ENCODE measurements at places on chromosomes 2 and 18. TPM values are rescaled to one million over a fixed set of nuclear protein-coding genes. Genes with fewer than 3 reads are reported as not detected.

- no peak for DNase-seq
These were observed 666.4 kb upstream of the ZEB2 start for GRCh38 chr2:145186303-145186702.

GRCh38 chr2:157725846-157726245 is 97.2 kb upstream of the ACVR1C start:
- no peak for DNase-seq

RESP18 gene
- polyA plus RNA-seq, result not detected

DNA sequence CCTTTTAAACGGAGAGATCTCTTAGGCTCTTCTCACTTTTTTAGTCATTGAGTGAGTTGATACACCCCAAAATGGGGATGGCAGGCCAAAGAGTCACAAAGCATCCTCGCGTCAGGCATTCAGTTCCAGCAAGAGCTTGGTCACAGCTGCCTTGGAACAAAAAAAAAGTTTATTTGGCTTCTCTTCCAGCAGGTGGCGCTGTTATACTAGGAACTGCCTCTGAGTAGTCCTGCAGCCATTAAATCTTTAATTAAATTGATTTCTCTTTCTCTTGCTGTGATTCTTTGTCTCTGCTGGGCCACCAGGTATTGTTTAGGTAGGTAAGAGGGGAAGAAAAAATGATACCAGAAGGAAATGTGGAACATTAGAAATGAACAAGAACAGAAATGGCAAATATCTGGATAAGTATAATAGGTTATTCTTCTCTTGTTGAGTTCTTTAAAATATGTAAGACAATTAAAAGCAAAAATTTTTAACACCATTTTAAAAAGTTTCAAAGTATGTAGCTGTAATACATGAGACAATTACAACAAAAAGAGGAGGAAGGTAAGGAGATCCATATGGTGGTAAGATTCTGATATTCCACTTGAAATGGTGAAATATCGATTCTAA is 175.1 kb downstream of the GALNT1 start:
- DNase-seq, result peak; percentile 16

TWIST2 gene
- 8.7 TPM for polyA plus RNA-seq

- no peak for DNase-seq
These were observed 18.2 kb downstream of the BIN1 start for GRCh38 chr2:127088706-127089105.

GRCh38 chr2:227038550-227039189 is 125.3 kb downstream of the COL4A4 start:
- DNase-seq, result no peak

ALPG gene
- polyA plus RNA-seq, result 0.07 TPM

GRCh38 chr2:240605867-240606743 is 19.2 kb upstream of the GPR35 start:
- DNase-seq, result no peak

HNRNPLL gene
- 39.3 TPM for polyA plus RNA-seq

TUBA3E gene
- polyA plus RNA-seq, result not detected

ARHGAP25 gene
- 0.52 TPM for polyA plus RNA-seq

- no peak for DNase-seq
These were observed 256.1 kb upstream of the SIX2 start for GRCh38 chr2:45265336-45265735.

DNA sequence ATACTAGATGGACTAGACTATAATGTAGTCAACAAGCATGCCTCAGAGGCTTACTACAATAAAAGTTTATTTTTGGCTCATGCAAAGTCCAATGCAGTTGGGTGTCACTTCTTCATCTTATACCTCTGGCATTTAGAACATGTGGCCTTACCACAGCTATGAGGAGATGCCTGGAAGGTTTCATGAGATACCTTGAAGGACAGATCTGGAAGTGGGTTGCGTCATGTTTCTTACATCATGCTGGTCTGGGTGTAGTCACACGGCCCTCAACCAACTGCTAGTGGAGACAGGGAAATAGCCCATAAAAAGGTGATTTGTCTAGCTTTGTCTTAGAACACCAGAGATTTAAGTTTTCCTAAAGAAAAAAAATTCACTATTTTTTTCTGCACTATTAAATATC is 91.7 kb upstream of the MMADHC start:
- peak; percentile 22 for DNase-seq

CHST9 gene
- not detected for polyA plus RNA-seq

GRCh38 chr2:46802665-46803546 is 112.7 kb downstream of the MCFD2 start:
- DNase-seq, result no peak

RND3 gene
- 56.8 TPM for polyA plus RNA-seq

- peak; percentile 10 for DNase-seq
These were observed 213.3 kb downstream of the ACKR3 start for GRCh38 chr2:236782938-236783337.

C2orf78 gene
- polyA plus RNA-seq, result not detected

- DNase-seq, result no peak
These were observed 547.2 kb downstream of the ZNF804A start for GRCh38 chr2:185145316-185146121.

DNA sequence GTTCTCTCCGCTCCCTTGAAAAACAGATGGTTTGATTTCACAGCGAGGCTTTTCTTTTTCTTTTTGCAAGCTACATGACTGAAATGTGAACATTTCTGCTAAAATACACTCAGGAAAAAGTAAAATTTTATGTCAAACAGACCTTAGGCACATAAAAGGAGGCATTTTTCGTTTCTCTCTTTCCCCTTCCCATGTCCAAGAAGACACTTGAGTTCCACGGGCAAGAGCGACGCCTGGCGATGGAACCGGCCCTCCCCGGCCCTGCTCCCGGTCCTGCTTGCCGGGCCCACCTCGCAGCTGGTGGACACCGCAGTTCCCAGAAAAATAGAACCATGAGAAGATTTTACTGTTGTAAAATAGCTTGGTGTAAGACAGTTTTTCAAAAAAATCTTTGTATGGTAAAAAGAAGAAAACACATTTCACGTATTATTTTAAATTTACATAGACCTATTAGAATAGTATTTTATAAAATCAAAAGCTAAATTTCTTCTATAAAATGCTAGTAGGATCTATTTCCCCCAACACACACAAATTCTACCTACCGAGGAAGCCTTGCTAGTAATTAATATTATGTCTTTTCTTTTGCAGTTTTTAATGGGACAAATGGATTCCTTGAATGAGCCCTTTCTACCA is 2.3 kb upstream of the ALKAL2 start:
- DNase-seq, result peak; percentile 74

DNA sequence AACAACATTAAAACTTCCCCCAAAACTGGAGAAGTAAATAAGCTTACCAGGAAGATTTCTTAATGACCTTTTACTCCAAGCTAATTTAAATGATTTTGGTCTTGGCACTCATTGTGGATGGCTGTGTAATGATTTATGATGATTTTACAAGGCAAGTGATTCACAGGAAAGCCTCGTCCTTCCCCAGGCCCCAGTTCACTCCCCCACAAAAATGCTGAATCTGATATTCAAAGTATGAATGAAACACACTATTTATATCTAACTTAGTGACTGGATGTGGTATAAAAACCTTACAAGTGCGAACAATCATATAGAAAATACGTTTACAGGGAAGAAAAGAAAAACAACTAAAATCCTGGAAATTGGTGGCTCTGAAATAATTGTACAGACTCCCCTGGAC is 49.8 kb downstream of the ZNF516 start:
- no peak for DNase-seq

GRCh38 chr2:68943581-68944568 is 8.8 kb downstream of the GKN2 start:
- DNase-seq, result peak; percentile 66

EXOC6B gene
- polyA plus RNA-seq, result 15.5 TPM

DNA sequence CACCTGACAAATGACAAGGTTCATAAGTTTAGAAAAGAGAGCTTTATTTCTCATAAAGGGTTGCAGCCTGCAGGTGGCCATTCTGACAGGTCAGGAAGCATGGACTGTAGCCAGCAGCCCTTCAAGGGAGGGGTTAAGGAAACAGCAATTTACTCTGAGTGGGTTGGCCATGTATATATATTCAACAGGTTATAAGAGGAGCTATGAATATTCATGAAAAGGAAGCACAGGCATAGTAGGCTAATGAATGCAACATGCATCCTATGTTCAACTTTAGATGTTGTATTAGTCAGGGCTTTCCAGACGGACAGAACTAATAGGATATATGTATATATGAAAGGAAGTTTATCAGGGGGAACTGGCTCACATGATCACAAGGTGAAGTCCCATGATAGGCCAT is 20.6 kb downstream of the RNU2-63P start:
- no peak for DNase-seq

GRCh38 chr2:105714141-105714540 is 30.6 kb upstream of the NCK2 start:
- DNase-seq, result no peak

DNA sequence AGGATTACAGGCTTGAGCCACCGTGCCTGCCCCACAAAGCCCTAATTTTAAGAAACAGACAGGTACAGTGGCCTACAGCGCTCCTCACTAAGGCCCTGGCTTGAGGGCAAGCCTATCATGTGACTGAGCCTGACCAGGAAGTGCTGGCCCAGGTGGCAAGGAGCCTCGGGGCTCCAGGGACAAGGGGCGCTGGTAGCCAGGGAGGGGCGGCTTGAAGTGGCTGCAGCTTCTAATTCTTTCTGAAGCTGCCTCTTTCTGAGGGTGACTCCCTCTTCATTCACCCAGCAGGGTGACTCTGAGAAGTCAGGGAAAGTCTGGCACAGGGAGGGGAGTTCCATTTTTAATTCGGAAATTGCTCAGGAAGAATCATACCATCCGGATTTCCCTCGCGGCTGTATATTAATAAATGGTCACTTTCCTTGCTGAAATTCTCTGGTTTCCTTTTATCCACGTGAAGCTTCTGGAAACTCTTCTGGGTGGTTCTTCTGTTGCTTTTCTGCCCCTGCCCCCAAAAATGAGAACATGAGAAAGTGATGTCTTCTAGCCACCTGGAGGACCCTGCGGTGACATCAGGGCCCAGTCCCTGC is 115.7 kb downstream of the FAM210A start:
- DNase-seq, result no peak

DNA sequence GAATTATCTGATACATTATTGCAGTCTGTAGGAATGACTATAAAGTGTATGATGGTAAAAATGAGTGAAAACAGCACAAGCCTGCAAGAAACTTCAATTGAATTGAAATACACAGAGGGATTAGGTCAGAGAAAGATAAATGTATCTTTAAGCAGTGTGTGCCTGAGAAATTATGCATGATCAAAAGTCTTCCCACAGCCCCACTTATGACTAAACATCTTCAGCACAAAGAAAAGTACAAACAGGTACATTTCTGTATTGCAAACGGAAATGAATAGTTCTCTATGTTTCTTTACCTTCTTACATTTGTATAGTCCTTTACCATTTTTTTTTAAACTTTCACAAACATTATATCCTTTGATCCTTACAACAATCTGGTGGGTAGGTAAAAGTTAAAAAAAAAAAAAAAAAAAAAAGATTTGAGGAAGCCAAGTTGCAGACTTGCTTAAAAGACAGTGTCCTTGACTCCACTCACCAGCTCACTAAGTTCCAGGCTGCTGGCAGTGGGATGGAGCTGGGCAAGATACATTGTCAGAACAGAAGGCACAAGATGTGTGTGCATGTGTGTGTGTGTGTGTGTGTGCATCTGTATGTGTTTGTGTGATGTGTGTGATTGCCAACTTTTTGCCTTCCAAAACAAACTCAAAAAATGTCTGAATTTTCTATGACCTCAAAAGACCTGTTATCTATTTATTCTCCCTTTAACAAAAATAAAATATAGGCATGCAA is 423.7 kb upstream of the ACVR2A start:
- no peak for DNase-seq

CBLN2 gene
- polyA plus RNA-seq, result 0.32 TPM

GRCh38 chr2:239464166-239465016 is 63.6 kb upstream of the HDAC4 start:
- no peak for DNase-seq

GRCh38 chr18:60022671-60023276 is 123.0 kb downstream of the PMAIP1 start:
- no peak for DNase-seq

CFC1 gene
- polyA plus RNA-seq, result not detected

All from A549 (cell line).